ENCODE measurements at places on chromosomes 13 and 19.

DNA sequence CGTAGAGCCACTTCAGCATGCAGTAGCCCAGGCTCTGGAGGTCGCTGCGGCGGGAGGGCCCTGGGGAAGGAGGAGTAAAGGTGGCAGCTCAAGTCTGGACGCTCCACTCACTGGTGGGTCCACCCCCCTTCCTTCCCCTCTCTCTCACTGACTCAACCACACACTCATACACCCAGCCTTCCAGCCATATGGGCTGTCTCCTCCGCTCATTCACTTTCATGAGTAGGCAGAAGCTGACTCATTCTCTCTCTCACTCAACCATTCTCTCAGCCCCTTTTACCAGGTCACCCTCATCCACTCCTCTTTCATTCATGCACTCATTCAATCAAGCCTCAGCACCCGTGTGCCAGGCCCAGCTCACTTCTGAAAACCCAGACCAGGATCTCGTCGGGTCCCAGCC is 27.5 kb upstream of the SIGLEC11 start:
- no peak for DNase-seq

DNA sequence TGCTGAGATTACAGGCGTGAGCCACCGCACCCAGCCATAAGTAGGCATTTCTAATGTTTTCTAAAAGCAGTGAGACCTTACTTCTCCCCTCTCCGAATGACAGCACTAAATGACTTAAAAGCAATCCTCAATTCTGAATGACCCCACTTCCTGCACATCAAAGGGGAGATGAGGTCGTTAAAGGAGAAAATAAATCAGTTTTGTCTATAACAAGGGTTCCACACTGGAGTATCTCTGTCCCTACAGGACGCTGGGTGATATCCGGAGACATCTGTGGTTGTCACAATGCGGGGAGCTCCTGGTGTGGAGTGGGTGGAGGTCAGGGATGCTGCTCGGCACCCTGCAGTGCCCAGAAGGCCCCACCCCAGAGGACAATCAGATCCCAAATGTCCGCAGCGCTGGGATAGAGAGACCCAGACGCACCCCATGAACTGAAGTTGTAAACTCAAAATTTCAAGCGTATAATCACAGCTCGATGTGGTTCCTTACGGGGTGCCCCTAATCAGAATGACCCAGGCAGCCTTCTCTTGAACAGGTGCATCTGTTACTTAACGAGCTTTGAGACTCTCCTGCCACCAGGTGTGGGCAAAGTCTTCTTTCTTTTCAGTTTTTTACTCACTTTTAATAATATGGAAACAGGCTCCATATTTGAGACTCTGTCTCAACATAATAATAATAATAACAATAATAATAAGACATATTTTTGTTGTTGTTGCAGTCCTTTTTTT is 2.9 kb downstream of the GNG7 start:
- DNase-seq = no peak

GRCh38 chr13:30963791-30964190 is 31.3 kb downstream of the TEX26 start:
- no peak for DNase-seq

DNA sequence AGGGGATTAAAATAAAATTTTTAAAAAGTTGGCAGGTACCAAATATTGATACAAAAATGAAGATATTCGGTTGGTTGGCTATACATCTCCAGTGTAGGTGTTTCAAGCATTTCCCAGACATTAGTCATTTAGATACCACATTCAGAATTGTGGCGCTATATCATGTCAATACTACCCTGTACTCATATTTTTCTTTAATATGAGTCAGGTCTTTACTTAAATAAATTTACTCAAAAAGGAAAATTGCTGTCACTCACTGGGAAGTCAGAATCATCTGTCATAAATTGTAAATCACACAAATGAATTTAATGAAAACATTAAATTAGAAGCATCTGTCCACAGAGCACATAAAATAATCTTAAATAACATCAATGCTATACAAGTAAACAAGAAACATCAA is 134.2 kb downstream of the TSHZ3 start:
- no peak for DNase-seq

- DNase-seq = no peak
Observed at GRCh38 chr19:39475748-39476147, 4.9 kb upstream of the TIMM50 start.

DNA sequence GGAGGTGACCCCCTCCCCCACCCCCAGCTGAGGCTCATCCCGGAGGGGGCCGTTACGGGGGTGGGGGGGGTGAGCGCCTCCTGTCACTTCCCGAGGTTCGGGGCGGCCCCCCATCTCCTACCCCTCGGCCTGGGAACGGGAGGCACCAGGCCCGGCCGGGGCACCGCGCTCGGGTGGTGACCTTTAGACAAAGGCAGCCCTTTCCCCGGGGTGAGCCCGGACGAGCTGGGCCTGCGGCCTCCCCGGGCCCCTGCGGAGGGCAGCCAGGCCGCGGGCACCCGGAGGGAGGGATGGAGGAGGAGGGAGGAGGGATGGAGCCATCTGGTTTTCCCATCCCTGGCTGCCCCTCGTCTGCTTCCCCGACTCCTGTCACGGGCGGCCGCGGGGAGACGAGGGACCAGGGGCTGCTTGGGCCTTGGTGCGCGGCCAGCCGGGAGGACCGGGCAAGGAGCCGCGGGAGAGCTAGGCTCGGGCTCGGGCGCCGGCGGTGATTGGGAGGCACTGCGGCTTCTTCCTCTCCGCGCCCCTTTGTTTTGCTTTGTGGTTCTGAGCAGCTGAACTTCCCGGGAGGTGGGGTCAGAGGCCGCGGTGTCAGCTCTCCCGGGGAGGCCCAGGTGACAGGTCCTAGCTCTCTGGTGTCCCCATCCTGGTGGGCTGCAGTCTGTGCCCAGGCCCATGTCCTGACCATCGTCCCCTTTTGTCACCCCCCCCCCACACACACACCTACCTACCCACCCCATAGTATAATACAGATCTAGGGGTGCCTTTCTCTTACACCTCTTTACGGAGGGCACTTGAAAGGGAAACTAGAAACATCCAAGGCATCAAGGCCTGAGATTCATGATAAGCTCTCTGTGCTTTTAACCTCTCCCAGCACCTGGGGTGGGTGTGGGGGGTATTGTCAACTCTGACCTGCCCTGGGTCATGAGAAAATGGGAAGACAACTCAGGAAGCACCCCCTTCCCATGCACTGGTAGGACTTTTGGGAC is 1.3 kb downstream of the BICRA start:
- peak; percentile 44 for DNase-seq

GRCh38 chr13:45781553-45782326 is 69.8 kb downstream of the SIAH3 start:
- DNase-seq = no peak

DNA sequence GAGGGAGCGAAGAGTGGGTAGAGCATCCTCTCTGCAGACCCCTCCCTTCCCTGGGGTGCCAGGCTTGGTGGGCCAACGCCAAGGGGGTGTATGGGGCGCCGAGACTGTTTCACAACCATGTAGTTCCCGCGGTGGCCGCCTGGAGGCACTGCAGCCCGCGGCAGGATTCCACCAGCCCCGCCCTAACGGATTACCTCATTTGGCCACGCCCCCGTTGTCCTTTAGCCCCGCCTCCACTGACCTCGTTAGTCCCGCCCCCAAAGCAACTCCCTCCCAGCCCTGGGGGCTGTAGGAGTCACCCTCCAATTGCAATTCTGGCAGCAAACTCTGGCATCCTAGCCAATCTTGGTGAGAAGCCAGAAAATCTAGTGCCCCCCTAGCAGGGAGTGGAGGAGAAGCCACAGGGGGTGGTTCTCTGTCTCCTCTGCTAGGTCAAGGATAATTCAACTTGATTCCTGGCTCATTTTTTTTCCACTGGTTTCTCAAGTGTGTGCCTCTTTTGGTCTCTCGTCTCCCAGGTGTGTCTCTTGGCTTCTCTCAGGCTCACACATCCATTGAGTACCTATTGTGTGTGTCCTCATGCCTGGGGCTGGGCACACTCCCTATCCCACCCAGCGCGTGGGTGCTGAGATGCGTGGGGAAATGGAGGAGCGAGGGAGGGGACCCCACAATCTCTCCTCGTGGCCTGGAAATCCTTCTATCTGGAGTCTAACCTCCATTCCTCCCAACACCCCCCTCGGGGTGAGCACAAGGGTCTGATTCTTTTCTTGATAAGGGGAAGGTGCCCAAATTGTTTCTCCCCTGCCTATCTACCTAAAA is 2.0 kb downstream of the OLFM2 start:
- peak; percentile 86 for DNase-seq

DNA sequence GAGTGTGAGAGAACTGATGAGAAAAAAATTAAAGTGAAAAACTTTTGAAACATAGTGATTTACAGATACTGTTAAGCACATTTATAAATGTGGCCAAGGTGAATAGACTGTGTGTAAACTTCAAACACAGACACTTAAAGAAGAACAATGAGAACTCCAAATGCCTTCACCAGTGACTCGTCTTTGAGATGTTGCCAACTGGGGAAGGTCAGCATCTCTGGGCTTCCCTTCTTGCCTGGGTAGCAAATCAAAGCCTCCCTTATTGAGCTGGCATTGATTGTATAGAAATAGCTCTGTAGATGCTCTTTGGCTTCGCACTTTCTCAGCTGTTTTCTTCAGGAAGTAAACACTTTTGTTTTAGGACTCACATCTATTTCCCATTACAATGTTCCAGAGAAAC is 177.3 kb upstream of the SGCG start:
- no peak for DNase-seq

- no peak for DNase-seq
Observed at GRCh38 chr13:32731576-32731975, 145.3 kb downstream of the PDS5B start.

- no peak for DNase-seq
Observed at GRCh38 chr19:17341386-17341785, 4.0 kb downstream of the GTPBP3 start.

- DNase-seq = no peak
Observed at GRCh38 chr13:39985071-39985470, 329.6 kb downstream of the COG6 start.

GRCh38 chr19:38830039-38830733 is 1.4 kb downstream of the ECH1 start:
- no peak for DNase-seq

GRCh38 chr13:27455331-27455855 is 5.0 kb upstream of the MTIF3 start:
- DNase-seq = no peak

DNA sequence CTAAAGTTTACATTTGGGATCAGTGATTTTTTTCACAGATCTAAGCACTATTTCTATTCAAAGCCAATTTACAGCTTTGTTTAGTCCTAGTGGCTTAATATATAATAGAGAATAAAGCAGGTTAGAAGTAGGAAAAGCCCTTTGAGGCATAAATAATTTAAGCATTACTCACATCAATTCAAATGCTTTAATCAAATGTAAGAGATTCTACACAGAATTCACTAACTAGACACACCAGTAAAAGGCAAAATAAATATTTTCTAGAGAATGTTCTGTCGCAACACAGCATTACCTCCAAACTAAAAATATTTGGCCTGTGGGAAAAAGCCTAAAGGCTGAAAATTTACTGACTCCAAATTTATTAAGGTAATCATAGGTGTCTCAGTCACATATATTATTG is 31.3 kb downstream of the KCTD12 start:
- DNase-seq = no peak

Measured in T-helper 9 cell (primary cell).